ENCODE measurements at places on chromosomes 4 and X.

GRCh38 chr4:90546114-90546513 lies 418.9 kb downstream of the CCSER1 start:
- no peak for DNase-seq

- DNase-seq: no peak
Observed at GRCh38 chrX:110755061-110755460, 40.6 kb downstream of the CHRDL1 start.

DNA sequence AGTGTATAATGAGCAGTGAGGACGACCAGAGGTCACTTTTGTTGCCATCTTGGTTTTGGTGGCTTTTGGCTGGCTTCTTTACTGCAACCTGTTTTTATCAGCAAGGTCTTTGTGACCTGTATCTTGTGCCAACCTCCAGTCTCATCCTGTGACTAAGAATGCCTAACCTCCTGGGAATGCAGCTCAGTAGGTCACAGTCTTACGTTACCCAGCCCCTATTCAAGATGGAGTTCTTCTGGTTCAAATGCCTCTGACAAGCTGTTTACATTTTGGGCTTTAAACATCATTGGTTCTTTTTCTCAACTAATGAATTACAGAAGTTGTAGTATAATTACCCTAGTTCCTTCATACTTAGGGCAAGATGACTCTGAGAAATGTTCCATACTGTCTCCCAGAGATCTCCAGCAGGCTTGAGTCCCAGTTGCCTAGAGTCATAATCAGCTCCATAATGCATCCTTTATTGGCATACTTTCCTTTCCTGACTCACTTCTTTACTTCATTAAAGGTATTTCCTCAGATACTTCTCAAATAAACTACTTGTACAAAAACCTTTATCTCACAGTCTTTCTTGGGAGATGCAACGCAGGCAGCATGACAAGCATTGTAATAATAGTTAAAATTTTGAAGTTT lies 136.5 kb downstream of the KDM6A start:
- DNase-seq: no peak

- no peak for DNase-seq
Observed at GRCh38 chr4:102387552-102388150, 42.4 kb upstream of the SLC39A8 start.

DNA sequence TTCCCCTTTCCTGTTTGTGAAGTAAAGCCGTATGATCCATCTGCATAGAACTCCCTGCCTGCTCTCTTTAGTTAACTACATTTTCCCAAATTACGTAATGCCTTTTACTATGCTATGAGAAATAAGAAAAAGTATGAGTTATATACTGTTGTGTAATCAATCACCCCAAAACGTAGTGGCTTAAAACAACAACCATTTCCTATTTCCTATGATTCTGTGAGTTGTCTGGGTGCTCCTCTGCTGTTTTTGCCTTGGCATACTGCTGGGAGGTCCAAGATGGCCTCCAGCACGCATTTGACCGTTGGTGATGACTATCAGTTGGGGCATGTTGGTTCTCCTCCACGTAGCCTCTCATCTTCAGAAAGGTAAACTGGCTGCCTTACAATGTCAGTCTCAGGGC lies 39.8 kb downstream of the BBS12 start:
- no peak for DNase-seq

GRCh38 chr4:83947830-83948193 lies 411.9 kb downstream of the GPAT3 start:
- DNase-seq: no peak

DNA sequence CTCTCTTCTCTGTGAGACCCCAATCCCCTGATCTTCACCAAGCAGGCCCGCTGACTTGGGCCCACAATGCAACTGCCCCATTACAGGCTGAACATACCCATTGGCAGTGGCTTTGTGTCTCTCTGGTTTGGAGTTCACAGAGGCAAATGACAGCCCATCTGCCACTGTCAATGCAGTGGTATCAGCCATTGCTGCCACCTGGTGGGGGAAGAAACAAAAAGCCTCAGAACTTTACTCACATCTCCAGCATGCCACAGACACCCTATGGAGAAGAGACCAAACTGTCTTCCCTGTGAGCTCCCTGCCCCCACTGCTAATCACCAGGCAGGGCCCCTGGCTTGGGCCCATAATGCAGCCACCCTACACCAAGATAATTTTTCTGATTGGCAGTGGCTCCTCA lies 729.3 kb upstream of the ACTRT1 start:
- DNase-seq: no peak

- no peak for DNase-seq
Observed at GRCh38 chrX:23341452-23341851, 6.8 kb downstream of the PTCHD1 start.

GRCh38 chrX:49308604-49309269 lies 5.3 kb downstream of the GAGE10 start:
- DNase-seq: no peak

DNA sequence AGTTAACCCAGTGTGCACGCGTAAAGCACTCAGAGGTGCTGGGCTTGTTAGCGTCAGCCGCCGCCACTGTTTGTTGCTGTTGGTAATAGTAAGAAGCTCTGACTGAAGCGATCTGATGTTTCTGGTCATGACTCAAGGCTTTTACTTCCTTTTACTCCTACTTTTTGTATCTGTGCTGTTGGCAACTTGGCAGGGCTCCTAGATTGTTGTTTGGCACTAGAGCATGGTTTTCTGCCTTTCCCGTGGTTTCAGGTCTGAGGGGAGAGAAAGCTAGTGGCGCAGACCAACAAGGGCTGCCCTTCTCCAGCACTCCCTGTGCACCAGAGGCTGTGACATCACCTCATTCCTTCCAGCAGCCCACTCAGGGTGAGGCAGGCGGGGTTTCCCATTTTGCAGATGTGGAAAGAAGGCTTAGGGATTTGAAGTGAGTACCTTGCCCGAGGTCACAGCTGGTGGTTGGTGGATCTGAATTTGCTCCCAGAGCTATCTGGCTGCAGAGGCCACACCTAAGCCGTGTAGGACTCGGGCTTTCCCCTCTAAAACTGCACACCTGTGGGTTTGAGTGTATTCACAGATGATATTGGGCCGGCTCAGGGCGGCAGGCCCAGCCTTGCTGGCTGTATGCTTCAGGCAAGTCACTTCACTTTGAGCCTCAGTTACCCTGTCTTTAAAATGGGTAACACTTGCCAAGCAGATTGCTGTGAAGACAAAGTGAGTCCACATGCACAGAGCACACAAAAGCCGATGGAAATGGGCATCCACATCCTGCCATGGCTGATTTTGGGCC lies 51.2 kb upstream of the TADA2B start:
- peak; percentile 78 for DNase-seq

- DNase-seq: no peak
Observed at GRCh38 chr4:78650106-78651024, 98.8 kb downstream of the ANXA3 start.

DNA sequence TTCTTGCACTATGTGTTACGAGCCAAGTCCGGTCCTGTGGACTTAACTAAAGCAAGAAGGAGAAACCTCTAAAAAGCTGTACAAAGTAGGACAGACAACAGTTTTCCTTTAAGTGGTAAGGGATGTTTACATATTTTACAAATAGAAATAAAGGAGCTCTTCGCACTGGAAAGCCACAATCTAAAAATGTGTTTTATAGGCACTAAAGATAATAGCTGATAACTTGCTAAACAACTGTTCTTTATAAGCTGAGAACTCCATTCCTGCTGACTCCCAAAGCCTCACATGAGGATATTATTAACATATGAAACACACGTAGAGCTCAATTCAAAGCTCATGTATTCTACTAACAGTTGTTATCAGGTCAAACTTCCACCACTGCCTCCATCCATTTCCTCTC lies 519.9 kb downstream of the INPP4B start:
- DNase-seq: no peak

- no peak for DNase-seq
Observed at GRCh38 chr4:64776820-64777219, 367.6 kb upstream of the TECRL start.

DNA sequence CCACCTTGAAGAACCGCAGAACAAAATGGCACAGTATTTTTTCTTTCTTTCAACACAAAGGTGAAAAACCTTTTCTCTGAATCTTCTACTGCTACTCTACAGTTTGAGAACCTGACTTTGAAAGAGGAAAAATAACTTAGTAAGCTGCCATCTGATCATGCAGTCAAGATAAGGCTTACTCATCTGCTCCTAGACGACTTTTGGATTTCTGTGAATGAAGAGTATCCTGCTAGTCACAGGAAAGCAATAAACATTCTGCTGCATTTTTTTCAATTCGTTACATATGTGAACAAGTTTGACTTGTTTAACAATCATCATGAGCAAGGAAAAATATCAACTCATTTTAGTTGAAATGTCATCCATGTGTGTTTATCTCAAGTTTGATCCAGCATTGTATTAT lies 25.2 kb downstream of the TIGD2 start:
- DNase-seq: no peak

DNA sequence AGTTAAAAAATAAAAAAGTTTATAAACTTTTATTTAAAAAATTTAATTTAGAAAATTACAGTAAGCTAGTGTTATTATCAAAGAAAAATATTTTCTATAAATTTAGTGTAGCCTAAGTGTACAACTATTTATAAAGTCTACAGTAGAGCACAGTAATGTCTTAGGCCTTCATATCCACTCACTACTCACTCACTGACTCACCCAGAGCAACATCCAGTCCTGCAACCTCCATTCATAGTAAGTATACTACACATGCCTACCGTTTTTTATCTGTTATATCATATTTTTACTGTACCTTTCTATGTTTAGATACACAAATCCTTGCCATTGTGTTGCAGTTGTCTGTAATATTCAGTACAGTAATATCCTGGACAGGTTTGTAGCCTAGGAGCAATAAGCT lies 129.0 kb upstream of the FAM47B start:
- DNase-seq: no peak

All from non-pigmented ciliary epithelial cell (primary cell).